ENCODE measurements at places on chromosomes 3 and 15. TPM values are rescaled to one million over a fixed set of nuclear protein-coding genes. Genes with fewer than 3 reads are reported as not detected.

The SRGAP3 gene
- 1.4 TPM for total RNA-seq

The KLHDC8B gene
- total RNA-seq = 26.5 TPM

The GOLGA8S gene
- total RNA-seq = not detected

The OR5H6 gene
- total RNA-seq = not detected

The MNS1 gene
- total RNA-seq = 0.47 TPM

All from smooth muscle cell of the coronary artery (primary cell).